Cortex of kidney (tissue), 1 donor: ENCODE measurements at places on chromosomes 4 and X.

GRCh38 chr4:85836588-85837438 is 361.9 kb downstream of the ARHGAP24 start:
- no peak for DNase-seq

- no peak for DNase-seq
These were observed 609.7 kb downstream of the TLL1 start for GRCh38 chr4:166482758-166483157.

DNA sequence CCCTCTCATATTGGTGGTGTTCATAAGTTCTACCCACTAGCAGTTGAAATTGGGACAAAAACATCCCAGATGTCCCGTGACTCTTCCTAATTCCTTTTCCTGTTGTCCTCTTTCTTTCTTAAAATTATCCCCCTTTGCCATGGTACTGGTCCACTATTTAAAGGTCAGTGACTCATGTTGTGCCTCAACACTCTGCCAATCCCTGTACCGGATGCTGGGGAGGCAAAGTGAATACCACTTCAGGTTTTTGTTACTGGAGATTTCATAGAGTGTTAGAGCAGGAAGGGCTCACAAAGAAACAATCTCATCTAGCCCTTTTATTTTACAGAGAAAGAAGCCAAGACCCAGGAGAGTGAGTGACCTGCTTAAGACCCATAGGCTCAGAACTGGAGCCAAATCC is 24.6 kb downstream of the SEPTIN11 start:
- DNase-seq, result no peak

DNA sequence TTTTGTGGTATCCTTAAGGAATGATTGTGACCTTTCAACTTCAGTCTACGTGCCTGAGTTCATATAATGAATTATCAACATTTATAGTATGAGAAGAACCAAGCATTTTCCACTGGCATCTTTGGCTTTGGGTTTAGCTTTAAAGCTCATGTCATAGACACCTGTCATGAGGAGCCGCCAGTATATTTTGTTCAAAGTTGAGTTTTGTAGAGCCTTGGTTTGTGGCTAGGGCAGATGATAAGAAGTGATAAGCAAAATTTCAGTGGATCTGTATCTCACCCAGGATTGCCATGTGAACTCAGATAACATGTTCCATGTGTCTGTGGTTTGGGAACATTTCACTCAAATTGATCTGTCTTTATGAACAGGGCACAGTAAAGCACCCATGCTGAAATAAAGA is 873.2 kb downstream of the STPG2 start:
- DNase-seq, result no peak

GRCh38 chrX:121128925-121129877 is 81.8 kb downstream of the GLUD2 start:
- DNase-seq, result no peak

DNA sequence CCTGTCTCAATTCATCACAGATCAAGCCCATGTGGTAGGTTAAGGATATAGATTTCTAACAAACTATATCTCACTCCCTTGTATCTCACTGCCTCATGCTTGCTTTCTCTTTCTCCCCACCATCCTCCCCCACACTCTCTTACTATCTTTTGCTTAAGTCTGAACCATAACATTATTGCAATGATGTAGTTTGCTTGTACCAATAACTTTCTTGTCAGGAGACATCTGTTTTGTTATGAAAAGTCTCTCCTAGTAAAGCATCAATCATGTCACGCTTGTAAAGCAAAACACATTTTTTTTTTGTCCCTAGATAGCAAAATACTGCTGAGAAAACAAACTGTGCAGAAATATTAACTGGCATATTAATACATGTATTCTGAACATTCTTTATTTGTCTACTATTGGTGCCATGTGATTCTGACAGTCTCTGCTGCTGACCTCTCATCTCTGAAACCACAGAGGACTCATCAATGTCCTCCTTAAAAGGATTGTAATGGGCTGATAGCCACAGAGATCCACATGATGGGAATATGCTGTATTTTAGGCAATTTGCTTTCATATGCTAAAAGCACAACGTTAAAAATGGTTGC is 217.5 kb downstream of the VEGFC start:
- no peak for DNase-seq

DNA sequence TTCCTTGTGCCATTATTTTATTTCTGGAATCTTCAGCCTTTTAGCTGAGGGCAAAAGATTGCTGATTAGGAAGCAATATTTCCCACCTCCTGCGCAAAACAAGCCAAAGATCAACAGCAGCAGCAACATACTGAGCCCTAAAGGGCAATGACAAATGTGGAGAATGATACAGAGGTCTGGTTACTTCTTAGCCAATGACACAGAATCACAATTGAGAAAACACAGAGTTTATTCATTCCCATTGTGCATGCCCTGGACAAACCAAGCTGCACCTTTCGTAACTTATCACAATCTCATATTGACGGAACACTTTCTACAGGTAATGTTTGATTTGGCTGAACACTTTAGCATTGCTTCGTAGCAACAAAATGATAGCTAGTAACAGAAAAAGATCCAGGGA is 13.4 kb downstream of the F9 start:
- no peak for DNase-seq

DNA sequence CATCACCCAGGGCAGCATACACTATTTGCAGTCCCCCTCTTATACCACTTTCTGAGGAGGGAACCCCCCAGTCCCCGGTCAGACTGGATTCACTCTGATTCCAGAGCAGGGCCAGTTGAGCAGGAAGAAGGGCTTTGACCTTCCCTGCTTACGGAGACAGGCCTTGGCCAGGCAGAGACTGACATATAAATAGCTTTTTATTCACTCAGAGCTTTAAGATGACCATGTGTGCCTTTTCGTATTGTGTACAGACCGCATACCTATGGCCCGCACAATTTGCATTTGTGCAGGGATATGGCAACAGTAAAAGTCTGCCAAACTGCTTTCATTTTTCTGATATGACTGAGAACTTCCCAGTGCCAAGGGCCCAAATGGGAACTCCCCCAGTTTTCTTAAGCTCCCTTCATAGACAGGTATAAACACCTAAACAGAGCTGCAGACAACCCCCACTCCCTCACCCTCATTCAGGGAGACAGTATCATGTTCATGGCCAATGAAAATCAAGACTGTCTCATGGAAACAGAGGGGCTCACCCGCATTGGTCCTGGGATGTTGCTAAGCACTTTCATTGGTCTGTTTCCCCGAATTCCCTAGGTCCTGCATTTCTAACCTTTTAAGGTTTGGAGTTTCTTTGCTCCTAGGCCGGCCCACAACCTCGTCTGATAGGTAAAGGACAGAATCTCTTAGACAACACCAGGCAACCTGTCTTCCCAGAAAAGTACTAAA is 86.0 kb downstream of the RTL5 start:
- DNase-seq, result no peak

GRCh38 chr4:152460488-152460887 is 75.4 kb downstream of the FBXW7 start:
- DNase-seq, result no peak

GRCh38 chrX:85017721-85018120 is 14.0 kb downstream of the APOOL start:
- no peak for DNase-seq

DNA sequence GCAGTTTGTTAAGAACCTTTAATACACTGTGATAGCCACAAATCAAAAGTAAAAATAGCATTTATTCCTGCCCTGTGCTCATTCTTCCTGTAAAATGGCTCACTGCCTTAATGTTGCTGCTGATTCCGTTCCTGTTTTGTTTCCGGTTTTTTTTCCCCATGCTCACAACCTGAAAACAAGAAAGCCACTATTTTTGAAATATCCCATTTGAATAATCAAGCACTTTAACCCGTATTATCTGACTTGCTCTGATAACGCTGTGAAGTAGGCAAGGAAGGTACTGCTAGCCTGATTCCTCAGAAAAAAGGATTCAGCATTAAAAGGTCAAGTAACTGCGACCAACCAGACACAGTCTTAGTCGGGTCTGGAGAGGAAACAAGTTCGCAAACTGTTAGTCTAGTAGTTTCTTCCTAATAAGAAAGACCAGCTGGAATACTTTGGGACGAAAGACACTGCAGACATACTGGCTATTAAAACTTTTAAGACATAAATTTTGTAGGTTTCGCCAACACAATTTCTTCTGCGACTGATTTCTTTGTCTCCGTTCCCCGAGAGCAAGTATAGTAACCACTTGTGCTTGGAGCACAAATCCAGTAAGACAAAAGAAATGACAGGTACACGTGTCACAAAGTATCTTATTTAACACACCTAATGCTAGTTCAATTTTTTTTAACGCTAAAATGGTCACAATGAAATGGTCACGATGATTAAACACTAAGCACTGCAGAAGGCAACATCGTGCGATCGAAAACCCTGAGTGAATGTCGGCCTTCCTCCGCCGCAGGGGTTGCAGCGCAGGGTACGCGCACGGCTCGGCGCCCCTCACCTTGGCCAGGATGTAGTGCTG is 802 bp downstream of the COX18 start:
- no peak for DNase-seq

- DNase-seq, result no peak
These were observed 2.1 kb upstream of the IL2 start for GRCh38 chr4:122458625-122459024.

- no peak for DNase-seq
These were observed 669.8 kb downstream of the IQCM start for GRCh38 chr4:149145803-149146202.

DNA sequence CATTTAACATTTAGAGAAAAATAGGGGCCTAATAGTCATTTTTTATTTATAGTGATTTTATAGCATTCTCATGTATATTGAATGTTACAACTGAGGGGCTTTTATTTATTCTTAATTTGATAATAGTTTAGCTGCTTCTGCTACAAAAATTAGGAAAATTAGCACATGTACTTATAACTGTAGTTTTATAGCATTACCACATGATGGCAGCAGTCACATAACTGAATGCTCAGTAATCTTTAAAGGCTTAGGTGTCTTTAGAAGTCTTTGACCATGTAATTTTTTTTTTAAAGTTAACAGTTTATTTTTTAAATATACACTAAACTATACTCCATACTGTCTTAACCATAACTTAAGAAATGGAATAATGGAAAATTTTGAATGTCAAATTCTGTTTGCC is 136.6 kb downstream of the STAG2 start:
- no peak for DNase-seq

DNA sequence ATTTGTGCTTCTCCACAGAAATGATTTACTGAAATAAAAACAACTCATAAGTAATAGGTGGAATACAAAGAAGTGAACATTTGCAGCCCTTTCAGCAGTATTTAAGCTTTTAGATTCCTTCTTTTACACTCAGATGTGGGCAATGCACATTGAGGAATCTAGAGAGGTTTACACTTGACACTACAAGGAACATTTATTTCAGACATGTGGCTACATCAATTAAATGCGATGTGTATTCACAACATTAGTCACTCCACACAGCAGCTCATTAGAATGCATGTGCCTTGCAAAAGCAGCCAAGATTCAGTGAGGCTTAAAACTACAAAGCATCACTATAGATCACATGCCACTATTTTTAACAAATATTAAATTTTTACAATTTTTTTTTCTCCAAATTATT is 480.7 kb downstream of the INPP4B start:
- no peak for DNase-seq

GRCh38 chr4:99847362-99847976 is 30.8 kb downstream of the DAPP1 start:
- no peak for DNase-seq

DNA sequence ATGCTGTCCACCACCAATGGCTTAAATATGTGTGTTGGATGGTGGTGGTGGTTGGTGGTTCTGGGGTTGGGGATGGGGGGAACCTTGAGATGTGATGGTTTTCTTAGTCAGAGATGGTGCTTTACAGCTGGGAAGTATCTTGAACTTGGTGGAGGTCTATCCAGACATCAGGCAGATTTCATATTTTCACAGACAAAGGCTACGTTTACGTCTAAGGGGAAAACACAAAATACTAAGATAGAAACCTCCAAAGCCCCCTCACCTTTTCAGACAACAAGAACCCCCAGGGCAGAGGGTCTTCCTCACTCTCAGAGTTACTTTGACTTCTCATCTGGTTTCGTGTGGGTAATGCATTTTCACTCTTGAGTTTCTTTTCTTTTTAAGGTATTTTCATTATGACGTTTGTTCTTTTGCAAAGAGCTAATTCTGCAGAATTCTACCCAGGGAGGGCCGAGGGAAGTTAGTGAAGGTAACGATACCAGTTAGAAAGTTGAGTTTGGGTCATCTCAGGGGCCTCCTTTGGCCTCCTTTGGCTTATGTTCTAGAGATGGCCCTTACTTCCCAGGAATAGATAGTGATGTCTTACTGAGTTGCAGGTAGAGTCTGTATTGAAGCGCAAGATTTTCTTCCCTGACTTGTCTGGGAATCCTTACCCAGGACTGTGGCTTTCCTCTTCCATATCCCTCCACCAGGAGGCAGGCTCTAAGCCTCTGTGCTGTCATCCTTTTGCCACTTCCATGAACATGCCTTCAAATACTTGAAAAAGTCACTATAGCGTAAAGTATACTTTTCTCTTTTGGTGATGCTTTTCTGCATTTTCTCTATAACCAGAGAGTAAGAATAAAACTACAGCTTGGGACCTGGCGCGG is 31.9 kb downstream of the RHOH start:
- no peak for DNase-seq

- no peak for DNase-seq
These were observed 695 bp upstream of the PIGA start for GRCh38 chrX:15336023-15336413.

- no peak for DNase-seq
These were observed 559.1 kb downstream of the TLL1 start for GRCh38 chr4:166432125-166432524.

DNA sequence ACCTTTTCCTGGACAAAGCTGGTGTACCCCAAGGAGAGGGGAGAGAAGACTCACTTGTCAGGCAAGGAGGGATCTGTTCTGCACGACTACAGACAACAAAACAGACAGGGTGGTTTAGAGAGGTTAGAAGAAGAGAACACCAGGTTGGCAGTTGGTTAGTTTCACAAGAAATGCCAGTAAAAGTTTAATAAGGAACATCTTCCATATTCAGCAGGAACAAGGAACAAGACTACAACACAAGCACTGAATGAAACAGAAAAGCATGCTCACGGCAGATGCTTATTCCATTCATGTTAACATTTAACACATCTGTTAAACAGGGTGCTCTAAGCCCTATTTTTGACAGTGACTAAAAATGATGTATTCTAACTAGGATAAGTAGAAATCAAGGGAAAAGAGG is 158.2 kb downstream of the WDFY3 start:
- no peak for DNase-seq

DNA sequence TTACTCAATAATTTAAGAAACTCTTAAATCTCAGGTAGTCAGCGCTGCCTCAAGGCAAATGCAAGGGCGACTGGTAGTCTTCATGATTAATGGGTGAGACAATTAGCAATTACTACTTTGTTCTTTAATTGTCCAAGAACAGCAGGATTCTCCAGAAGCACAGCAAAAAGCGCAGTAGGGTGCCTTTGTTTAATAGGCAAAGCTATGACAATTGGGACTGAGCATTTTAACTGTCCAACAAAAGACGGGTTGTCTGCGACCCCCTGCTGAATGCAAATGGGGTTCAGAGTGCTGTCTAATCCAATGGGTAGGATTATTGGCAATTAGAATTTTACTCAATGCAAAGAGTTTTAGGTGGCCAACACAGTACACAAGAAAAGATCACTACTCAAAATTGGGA is 286.1 kb downstream of the CHIC1 start:
- DNase-seq, result no peak

GRCh38 chr4:85792376-85793232 is 317.7 kb downstream of the ARHGAP24 start:
- no peak for DNase-seq
